ENCODE measurements at places on chromosomes 1 and 21.

DNA sequence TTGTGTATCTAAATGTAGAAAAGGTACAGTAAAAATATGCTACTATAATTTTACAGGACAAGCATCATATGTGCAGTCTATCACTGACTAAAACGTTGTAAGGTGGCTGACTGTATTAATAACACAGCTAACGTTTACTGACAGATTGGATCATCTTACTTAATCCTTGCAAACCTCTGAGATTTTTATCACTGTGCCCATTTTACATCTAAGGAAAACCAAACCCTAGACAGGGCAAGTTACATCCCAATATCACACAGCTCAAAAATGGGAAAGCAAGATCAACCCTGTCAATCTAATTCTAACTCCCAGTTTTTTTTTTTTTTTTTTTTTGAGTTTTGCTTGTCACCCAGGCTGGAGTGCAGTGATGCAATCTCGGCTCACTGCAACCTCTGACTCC is 7.5 kb upstream of the RIT1 start:
- DNase-seq, result no peak

DNA sequence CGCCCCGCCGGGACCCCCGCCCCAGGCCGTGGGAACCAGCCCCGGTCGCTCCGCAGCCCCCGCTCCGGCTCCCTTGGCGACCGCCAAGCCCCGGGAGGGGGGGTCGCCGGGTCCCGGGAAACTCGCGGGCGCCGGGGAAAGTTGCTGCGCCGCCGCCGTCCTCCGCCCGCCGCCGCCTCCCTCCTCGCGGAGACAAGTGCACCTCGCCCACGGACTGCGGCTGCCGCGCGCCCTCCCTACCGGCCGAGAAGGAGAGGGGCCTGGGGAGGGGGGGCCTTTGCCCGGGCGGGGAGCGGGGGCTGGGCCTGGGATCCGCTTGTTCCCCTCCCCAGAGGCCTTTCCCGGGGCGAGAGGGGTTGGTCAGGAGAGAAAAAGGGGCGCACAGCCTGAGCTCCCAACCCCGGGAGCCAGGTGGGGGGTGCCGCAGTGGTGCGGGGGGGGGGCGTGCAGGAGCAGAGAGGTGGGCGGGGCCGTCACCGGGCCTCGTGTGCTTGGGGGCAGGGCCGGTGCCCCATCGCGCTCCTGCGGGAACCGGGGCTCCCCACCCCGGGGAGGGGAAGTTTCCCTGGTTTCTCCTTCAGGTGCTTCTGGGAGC is 592 bp downstream of the AGRN start:
- DNase-seq, result peak; percentile 67

DNA sequence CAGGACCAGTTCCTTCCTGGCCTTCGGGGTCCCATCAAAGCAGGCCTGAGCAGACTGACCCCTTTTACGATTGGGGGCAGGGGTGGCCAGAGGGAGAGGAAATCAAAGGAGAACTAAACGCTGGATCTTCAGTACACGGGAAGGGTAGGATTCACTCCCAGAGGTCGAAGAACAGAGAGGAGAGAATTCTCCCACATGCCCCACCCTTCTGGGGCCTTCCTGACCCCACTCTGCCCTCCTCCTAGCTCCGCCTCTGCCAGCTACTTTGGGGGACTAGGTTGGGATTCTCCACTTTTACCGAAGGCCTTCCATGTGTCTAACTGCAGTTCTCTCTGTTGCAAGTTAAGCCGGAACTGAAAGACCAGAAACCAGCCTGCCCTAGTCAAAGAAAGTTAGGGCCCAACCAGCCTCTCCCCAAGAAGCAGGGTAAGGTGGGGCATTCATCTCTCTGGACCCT is 654 bp upstream of the ARHGEF2 start:
- no peak for DNase-seq

DNA sequence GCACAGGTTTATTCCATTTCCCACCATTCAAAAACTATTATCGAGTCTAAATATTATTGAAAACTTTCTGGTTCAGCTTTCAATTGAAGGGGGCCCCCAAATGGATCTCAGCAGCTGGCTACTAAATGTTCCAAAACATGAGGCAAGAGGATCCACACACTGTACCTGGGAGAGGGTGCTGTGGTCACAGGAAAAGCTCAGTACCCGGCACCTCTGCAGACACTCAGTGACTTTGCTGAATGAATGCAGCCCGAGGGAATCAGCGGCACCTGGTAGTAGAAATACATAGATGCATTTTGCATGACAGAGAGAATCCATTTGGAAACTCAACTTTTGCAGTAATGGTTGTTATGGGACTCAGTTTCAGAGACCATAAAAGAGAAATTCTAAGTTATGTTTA is 89.3 kb downstream of the PCP4 start:
- DNase-seq, result no peak

- DNase-seq, result no peak
These were observed 238.2 kb upstream of the AJAP1 start for GRCh38 chr1:4416189-4416588.

GRCh38 chr1:229104654-229105053 is 166.3 kb upstream of the RAB4A start:
- no peak for DNase-seq

DNA sequence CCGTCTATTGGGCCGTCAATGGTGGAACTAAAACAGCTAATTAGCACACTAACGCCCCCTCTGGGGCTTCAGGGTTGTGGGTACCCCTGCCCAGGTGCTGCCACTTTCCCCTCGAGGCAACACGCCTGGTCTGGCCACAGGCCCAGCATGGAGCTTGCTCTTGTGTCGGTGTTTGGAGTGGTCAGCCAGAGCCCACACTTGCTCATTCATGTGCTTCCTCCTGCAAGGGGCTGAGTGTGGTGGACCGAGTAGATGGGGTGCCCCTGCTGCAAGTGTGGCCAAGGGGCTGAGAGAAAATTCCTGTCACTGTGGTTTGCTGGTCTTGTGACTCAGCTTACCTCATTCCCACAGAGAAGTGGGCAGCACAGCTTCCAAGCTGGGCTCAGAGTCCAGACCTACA is 25.7 kb downstream of the HTR6 start:
- DNase-seq, result no peak

DNA sequence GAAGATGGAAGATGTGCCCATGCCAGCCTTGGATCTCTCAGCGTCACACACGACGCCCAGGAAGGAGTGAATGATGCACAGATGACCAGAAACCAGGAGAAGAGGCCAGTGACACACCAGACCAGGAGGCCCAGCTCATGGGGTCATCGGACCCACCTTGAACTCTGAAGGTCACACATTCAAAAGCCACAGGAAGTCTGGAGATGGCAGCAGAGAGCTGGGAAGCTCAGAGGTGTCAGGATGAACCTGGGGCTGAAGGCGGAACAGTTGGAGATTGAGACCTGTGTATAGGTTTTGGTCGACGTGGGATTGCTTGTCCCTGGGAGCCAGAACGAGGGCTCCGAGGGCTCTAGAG is 43.6 kb downstream of the SLC19A1 start:
- DNase-seq, result peak; percentile 4

GRCh38 chr21:21232320-21232719 is 234.1 kb downstream of the NCAM2 start:
- DNase-seq, result no peak

DNA sequence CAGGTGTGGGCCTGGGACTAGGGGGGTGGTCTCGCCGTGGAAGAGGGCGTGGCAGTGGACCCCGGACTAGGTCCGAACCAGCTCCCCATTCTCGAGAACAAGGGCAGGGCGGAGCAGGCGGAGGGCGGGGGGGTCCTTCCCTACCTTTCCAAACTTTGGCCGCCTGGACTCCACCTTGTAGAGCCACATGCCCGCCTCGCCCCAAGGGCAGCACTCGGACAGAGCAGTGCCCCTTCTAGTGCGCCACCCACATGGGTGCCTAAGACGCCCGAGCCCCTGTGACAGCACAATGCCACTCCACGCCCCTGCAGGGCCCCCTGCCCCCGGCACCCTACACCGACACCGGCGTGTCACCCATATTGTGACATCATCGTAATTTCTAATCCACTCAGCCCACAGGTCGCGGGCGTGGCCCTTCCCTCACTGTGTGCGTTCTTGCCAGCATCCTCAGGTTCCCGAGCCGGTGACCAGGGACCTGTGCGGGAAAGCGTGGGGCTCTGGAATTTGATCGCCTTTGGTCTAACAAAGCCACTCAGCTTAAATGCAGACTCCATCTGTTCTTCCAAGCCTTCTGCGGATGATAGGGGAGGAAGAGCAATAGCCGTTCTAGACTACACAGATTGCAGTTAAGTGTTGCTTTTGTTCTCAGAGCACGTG is 553 bp upstream of the STMN1 start:
- DNase-seq, result no peak
